ENCODE measurements at places on chromosomes 1 and 21.

DNA sequence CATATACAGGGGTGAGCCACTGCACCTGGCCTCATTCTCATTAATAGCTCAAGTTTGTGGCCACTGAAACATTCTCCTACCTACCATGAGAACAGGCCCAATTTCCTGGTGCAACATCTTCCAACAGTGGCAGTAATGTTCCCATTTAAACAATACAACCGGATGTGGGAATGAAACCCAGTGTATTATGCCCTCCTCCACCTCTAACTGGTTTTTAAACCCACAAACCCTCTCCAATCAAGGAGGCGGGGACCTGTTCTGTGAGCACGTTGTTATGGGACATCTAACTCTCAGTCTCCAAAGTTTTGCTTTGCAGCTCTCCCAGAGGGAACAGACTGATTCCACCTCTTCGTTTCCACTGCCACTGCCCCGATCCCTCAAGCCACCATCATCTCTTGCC is 2.6 kb downstream of the CTNNBIP1 start:
- no peak for DNase-seq

DNA sequence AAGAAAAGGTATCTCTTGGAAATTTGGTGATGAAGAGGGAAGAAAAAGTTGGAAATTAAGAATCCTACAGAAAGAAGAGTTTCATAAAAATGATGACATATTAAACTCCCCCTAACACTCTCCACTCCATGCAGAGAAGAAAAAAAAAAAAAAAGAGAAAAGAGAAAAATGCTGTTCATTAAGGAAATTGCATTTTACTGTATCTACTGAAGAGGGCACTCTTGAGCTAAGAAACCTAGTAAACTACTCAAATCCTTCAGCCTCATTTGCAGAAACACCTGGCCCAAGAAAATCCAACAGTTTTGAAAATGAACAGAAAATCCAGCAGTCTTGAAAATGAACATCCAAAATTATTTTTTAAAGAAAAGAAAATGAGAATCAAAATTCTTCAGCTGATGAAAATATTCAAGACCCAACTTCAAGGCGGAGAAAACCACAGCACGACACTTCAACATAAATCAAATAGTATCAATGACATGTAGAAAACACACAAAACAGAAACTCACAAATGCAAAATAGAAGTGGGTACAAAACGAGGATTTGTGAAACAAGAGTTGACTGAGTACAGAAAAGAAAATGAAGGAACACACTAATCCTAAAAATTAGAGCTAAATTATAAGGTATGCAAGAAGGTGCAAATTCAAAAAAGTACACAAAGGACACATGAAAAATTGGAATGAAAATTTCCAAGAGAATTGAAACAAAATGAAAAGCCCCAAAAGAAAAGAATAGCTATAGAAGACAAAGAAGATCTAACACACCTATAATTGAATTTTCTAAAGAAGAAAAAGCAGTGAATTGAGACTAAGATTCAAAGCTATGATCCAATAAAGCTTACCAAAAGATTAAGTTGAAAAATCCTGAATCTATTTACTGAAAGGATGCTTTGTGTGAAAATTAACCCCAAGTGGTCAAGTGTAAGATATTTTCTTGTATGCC is 73.2 kb upstream of the DNAJC6 start:
- no peak for DNase-seq

DNA sequence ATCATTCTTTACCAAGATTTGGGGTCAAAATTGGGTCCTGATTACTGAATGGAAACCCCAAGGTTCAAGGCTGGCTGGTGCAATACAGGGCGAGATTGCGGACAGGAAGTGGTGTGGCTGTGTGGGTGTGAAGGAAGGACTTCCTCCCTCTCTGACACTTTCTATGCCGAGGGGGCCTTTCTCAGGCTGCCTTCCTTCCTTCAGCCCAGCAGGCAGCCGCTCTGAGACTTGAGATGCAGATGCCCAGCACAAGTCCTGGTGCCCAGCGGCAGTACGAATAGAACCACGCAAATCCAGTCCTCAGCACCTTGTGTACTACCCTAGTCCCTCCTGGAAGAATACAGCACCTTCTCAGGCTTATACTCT is 16.3 kb downstream of the BATF3 start:
- no peak for DNase-seq

- DNase-seq = no peak
These were observed 239.0 kb downstream of the PTPRU start for GRCh38 chr1:29475326-29475725.

DNA sequence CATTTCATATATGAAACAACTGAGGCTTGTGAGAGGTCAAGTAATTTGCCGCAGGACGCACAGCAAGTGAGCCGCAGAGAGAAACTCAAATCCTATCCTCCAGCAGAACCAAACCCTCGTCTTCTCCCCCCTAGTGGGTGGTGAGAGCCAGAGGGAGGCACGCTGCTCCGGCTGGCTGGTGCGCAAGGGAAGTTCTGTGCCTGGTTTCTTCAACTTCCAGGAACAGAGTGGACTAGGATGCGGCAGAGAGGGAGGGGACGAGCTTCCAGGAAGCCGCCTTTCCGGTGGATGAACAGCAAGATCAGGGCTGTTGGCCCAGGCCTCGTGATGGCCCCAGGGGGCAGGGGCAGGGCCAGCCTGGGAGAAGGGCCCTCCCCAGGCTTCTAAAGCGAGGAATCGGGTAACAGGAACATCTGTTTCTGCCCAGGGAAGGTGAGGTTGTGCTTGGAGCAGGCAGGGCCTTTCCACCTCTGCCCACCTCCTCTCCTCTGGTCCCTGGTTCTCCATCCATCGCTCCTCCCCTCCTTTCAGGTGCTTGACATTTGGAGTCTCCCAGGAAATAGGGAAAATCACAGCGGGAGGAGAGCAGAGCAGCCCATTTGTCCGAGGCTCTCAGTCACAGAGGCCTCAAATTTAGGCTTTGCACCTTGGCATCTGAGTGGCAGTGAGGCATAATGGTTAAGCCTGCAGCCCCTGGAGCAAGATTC is 16.8 kb upstream of the PDIK1L start:
- no peak for DNase-seq

- no peak for DNase-seq
These were observed 478 bp downstream of the RIT1 start for GRCh38 chr1:155910621-155911121.

GRCh38 chr21:15084668-15085067 is 19.9 kb upstream of the NRIP1 start:
- DNase-seq = no peak

GRCh38 chr1:27010226-27010994 is 2.2 kb downstream of the TENT5B start:
- DNase-seq = no peak

GRCh38 chr1:195733408-195733807 is 874.8 kb downstream of the KCNT2 start:
- DNase-seq = no peak

DNA sequence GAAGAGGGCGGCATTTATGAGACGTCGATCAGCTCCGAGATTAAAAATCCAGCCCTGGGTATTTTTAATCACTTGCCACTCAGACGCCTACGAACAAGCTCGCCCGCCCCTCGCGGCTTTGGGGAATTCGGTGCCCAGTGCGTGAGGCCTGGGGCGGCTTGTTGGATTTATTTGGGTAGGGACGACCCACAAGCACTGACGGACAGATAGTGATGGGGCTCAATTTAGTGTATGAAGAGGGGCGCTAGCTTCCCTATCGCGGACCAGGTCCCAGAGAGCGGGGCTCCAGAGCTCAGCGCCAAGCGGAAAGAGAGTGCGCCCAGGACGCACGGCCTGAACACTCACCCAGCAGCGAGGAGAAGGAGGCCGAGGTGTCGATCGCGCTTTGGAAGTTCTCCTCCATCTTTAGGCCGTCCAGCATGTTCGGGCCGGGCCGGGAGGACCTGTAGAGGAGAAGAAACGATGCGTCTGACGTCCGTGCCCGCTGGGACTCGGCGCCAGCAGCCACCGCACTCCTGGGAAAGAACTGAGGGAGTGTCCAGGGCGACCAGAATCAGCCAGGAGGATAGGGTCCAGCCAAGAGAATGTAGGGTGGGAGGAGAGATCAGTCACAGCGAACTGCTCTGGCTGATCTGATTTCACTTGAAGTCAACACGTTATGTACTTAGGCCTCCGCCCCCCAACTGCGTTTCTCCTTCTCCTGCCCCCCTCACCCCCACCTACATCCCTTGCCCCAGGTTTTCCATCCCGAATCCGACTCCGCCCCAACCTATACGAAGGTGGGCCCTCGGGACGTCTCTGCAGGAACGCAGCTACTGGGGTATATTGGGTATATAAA is 1.2 kb downstream of the LMX1A start:
- no peak for DNase-seq

GRCh38 chr1:231432996-231433395 is 10.9 kb upstream of the EGLN1 start:
- no peak for DNase-seq

DNA sequence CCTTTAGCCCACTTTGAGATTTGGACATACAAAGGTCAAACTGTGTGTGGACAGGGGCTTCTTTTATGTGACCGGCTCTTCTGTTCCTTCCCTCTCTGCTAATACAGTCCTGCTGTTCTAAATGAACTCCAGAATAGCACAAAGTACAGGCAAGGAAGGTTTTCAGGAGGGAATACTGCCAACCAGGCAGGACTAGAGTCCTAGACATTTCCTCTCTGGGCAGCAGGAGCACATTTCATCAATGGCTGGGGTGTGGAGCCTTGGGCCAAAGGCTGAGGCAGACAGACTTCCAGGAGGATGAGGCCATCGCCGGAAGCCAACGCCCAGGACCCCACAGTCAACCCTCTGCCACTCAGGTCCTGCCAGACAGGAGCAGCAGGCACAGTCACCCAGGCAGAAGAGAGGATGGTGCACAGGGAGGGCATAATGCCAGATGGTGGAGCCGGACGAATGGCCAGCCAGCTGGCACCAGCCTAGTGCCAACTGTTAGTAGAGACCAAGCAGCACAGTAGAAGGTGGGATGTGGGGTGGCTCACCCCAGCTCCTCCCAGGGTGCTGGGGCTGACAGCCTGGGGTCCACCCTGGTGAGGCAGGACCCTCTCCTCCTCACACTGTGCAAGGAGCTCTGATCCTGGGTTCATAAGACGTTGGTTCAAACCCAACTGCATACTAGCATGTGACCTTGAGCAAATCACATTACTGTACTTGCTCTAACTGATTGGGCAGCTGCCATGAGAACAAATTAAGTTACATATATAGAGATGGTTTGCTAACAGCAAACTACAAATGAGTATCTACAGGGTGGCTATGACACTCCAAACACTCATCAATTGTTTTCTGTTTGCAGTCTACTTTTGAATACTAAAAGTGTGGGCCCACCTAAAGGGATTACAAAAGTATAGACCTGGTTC is 410.7 kb downstream of the SIPA1L2 start:
- peak; percentile 83 for DNase-seq

DNA sequence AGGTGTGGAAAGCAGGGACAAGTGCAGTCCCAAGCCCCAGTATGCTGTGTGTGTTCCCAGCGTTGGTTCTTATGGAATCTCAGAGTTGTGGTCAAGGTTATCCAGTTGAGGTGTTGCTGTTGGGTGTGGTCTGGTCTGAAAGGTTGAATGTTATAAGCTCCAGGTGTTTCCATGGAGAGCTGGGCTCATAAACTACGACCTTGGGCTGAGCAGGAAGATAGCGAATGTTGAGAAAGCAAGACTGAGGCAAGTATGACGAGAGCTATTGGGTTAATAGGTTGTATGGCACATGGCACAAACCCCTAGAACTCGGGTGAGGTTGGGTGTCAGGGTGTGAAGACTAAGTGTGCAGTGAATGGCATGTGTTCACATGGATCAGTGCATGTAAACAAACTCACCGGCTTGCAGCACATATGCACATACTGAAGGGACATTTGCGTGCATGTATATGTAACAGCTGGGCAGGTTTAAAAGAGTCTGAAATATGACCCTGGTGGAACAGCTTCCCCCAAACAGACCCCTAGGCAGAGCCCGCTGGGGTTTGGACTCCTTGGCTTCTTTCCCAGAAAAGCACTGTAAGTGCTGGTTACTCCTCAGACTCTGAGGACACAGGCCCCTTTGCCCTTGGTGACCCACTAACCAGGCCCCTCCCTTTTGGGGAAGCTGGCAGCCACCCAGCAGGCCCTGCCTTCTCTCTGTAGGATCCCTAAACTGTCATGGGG is 117.5 kb downstream of the NAV1 start:
- no peak for DNase-seq

DNA sequence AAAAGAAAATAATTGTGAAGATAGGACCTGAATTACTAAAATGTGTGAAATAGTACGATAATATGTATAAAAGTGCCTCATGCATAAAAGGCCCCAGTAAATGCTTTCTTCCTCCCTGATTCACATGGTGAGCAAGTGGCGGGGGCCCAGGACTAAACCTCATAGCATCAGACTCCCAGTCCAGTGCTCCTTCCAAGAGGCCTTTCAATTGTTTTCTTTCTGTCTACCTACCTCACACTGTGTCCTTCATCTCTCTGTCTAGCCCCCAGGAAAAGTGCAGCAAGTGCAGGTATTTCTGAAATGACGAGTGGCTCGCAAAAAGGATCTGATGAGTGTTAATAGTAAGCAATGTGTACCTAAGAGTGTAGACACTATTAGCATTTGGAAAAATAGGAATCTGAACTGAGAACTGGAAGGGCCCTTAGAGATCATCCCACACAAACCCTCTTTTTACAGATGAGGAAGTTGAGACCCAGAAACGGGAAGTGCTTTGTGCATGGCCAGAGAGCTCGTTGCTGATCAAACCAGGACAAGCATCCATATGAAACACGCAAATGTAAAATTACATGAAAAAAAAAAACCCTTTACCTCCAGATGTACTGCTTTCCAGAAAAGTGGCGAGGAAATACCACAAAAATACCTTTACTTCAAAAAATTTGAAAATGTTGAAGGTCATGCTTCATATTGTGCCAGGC is 118.2 kb upstream of the HOOK1 start:
- no peak for DNase-seq

DNA sequence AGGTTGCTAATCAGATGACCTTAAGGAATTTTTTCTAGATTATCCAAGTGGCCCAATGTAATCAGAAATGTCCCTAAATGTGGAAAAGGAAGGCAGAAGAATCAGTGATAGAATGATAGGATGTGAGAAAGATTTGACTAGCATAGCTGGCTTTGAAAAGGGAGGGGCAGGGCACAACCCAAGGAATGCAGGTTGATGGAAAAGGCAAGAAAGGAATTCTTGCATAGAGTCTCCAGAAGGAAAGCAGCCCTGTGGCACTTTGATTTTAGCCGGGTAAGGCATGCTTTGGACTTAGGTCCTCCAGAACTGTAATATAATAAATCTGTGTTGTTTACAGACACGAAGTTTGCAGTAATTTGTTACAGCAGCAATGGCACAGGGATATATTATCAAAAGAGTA is 375.7 kb upstream of the B3GALT2 start:
- DNase-seq = no peak

All from posterior cingulate gyrus (tissue), 11 donors.